ENCODE measurements at places on chromosomes 1 and 21.
A peak's percentile ranks its signal among the peaks of the same experiment; 100 is the strongest.

- DNase-seq, result no peak
These were observed 8.5 kb downstream of the ZBTB48 start for GRCh38 chr1:6588128-6588892.

GRCh38 chr1:168945870-168946269 is 160.6 kb upstream of the ATP1B1 start:
- no peak for DNase-seq

- DNase-seq, result no peak
These were observed 140.5 kb downstream of the SLC44A5 start for GRCh38 chr1:75470448-75470847.

DNA sequence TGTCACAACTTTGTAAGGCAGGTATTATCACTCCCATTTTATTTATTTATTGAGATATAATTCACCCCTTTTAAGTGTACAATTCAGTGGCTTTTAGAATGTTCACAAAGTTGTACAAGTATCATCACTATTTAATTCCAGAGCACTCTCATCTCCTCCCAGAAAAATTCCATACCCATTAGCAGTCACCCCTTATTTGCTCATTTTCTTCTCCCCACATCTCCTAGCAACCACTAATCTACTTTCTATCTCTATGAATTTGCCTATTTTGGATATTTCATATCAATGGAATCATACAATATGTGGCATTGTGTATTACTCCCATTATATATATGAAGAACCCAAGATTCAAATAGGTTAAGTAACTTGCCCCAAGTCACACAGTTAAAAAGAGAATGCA is 7.0 kb downstream of the DSTYK start:
- DNase-seq, result no peak

DNA sequence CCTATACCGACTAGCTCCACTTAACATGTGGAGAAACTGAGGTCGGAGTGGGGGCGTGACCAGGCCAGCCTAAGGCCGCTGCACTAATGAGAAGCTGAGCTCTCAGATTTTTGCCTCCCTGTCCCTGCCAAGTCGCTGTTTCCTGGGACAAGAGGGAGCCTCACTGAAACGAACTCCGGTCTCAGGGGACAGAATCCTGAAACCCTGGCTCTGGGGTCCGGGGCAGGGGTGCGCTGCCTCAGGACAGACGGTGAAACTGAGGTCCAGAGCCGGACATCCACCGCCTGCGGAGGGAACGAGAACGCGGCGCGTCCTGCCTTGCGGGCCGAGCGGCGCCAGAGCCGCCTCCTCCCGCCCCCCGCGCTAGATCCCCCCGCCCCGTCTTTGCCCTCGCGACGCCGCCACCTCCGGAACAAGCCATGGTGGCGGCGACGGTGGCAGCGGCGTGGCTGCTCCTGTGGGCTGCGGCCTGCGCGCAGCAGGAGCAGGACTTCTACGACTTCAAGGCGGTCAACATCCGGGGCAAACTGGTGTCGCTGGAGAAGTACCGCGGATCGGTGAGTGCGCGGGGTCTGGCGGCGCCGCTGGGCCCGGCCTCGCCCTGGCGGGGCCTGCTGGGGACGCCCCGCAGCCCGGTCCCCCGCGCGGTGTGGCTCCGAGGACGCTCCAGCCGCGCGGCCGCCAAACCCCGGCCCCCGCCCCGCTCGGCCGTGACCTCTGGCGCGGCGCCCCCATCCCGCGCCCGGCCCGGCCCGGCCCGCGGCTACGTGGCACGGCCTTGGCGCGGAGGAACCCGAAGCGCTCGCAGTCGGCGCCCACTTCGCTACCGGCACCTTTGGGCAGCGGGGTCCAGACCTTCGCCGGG is at the start of gene GPX7:
Gene GPX7 (plus strand): TSS at position 381 of the 865 bp plus-strand sequence. CDS start 39 bp downstream, at position 420.
- DNase-seq, result no peak

GRCh38 chr1:10973956-10974881 is 38.2 kb upstream of the TARDBP start:
- no peak for DNase-seq

- no peak for DNase-seq
These were observed 16.1 kb upstream of the LRRC3 start for GRCh38 chr21:44439211-44439600.

DNA sequence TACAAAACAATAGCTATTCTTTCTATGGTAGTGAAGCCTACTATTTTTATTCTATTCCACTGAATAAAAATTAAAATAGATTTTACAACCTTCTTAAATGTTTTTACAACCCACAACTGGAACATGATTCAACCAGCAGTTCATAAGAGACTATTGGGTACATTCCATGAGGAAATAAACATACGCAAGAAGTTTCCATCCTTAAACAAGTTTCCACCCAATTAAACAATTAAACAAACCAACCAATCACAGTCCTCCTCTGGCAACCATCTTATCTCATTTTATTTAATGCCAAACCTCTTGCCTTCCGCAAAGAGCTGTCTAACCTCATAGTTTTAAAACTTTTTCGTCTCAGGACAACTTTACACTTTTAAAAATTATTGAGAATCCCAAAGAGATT is 239.0 kb downstream of the RGS7 start:
- DNase-seq, result no peak

DNA sequence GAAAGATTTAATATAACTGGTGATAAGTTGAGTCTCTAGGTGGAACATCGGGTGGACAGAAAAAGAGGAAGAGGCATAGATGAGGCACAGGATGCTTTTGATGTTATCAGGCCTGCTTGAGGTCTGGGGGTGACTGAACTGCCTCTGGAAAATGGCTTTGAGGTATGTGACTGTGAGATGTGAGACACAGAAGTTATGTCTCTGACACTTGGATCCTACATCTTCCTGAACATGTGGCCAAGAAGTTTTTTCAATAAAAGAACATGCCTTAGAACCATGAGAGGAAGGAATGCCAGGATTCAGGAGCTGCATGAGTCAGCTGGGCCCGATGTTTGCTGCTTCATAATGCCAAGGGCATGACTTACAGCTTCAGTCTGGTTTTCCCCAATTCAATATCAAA is 11.5 kb upstream of the AIM2 start:
- peak; percentile 17 for DNase-seq

GRCh38 chr1:41666981-41667631 is 182.6 kb upstream of the EDN2 start:
- DNase-seq, result no peak

- no peak for DNase-seq
These were observed 41.6 kb downstream of the NUAK2 start for GRCh38 chr1:205279986-205280385.

GRCh38 chr1:25614501-25615171 is 2.0 kb upstream of the MAN1C1 start:
- no peak for DNase-seq

DNA sequence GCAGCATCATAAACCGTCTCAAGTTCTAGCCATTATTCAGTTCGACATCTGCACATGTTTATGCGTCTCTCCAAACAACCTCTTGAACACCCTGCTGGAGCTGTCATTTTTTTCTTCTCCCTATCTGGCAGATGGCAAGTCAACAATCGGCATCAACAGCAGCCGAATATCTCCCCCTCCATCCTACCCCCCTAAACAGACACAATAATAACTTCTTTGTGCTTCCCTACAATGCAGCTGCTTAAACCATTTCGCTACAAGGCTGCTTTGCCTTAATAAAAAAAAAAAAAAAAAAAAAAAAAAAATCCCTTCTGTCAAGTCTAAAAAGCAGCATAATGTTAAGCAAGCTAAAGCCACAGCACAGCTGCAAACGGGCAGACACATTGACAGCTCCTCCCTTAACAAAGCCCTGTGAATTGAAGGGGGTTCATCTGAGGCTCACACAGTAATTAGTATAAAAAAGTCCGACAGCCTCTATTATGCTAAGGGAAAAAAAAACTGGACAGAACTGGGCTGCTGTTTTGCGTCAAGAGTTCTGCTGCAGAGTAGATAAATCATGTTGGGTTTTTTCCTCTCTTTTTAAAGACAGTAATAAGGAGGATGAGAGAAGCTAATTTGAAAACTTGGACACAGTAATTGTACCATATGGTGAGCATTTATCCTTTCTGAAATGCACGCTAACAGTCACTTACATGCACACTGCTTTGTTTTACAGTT is 136.4 kb downstream of the AKT3 start:
- no peak for DNase-seq

DNA sequence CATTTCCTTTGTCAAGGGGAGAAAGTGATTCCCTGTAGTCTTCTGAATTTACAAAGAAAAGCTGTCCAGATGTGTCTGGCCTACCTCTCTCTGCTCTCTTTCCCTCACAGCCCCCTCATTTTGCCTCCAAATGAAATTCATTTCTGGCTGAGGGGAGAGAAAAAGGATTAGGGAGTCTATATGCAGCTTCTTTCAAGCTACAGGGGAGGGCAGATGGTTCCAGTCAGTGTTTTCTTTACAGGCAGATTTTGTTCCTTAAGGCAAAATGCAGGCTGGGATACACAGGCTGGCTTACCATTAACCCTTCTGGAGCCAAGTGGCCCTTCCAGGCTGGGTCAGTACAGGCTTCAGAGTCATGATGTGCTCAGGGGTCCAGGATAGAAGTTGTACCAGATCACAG is 198.1 kb upstream of the USP24 start:
- no peak for DNase-seq

GRCh38 chr1:171954361-171954760 is 113.1 kb downstream of the DNM3 start:
- no peak for DNase-seq

DNA sequence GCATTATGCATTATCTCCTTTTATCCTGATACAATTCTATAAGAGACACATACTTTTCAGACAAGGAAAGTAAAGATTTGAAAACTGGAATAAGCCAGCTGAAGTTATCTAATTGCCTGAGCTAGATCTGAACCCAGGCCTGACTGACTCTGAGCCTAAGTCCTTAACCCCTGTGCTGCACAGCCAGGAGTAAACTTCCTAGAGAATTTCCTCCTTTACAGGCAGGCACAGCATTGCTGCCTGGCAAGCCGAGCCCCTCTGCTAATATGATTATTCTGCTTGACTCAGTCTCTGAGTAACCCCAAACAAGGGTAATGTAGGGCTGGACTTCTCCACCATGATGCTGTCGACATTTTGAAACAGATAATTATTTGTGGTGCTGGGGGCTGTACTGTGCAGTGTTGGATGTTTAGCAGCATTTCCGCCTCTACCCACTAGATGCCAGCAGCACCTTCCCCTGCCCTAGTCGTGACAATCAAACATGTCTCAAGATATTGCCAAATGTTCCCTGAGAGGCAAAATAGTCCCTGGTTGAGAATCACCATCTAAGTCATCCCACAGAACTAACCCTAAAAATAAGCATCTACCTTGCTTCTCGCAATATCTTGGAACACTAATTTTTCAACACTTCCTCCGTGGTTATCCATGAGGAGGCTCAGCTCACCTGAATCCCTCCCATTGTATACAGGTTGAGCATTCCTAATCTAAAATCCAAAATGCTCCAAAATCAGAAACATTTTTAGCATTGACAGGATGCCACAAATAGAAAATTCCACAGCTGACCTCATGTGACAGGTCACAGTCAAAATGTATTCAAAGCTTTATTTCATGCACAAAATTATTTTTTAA is 18.5 kb downstream of the CAMK1G start:
- DNase-seq, result peak; percentile 65

GRCh38 chr1:181398544-181398943 is 84.8 kb upstream of the CACNA1E start:
- no peak for DNase-seq

GRCh38 chr21:46304437-46304836 is 18.3 kb downstream of the YBEY start:
- no peak for DNase-seq

GRCh38 chr1:181095763-181096184 is 7.3 kb downstream of the IER5 start:
- no peak for DNase-seq

GRCh38 chr1:243580072-243580471 is 270.0 kb downstream of the AKT3 start:
- no peak for DNase-seq

DNA sequence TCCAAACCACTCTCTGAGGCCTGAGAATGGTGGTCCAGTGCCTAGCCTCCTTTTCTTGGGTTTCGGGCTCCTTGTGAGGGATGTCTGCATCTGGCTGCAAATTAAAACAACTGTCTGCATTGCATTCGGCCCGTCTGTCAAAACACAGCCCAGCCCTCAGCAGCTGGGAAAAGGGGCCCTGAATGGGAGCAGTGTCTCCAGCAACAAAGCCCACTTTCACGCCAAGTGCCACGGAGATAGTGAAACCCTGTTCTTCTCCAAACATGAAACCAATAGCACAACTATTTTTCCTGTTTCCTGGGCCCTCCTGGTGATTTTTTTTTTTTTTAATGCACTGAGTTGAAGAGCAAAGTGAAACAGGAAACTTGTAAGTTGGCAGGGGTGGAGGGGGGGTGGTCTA is 138.4 kb downstream of the PLXNA2 start:
- DNase-seq, result no peak

- DNase-seq, result no peak
These were observed 5.7 kb upstream of the LAMB3 start for GRCh38 chr1:209657918-209658317.

DNA sequence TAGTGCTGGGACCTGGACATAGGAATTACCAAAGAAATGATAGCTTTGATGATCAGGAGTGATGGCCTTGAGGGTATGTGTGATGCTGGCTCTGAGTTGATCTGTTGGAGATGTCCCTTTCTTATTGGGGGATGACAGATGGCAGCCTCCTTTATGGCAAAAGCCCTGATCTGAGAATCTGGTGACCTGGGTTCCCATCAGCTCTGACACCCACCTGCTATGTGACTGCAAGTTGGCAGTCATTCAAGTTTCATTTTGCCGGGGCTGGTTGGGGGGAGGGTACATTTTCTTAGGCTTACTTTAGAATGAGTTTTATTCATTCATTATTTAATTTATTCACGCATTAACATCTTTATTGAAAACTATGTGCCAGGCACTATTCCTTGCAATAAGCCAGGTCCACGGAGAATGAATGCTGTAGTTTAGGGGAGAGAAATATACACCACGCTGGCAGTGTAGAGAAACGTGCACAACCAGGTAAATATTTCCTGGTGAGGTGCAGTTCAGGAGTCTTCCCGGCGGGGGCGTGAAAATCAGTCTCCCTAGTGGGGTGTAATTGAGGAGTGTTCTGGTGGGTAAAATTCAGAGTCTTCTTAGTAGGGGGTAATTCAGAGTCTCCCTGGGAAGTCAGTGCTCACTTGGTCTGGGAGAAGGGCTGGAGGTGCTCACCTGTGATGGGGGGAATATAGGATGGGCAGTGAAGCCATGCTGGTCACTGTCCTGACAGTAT is 401.3 kb downstream of the CAMTA1 start:
- no peak for DNase-seq

- DNase-seq, result no peak
These were observed 699 bp upstream of the RGS2 start for GRCh38 chr1:192808163-192808517.

DNA sequence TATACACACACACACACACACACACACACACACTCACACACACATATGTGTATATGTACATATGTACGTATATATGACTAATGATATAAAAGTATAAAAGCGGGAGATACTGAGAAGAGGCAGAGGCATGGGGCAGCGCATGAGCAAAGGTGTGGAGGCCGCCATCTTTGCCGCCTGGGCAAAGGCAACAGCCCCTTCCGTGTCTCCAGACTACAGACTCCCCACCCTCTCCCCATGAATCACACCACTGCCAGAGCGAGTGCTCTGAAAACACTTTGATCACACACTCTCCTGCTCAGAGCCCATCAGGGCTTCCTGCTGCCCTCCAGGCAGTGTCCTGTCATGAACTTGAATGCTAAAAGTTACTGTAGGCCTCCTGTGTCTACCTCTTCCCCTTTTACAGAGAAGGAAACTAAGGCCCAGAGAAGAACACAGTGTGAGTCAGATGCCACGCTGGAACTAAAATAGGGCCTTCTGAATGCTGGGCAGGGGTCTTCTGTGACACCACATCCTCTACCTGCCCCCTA is 54.7 kb upstream of the SSBP3 start:
- DNase-seq, result no peak

Measured in hematopoietic multipotent progenitor cell treated with erythropoietin and hydrocortisone succinate and interleukin-3 and kit ligand, for 8 days (in vitro differentiated cells).